ENCODE measurements at places on chromosomes 7 and 10.

GRCh38 chr7:70212281-70212680 lies 614.0 kb downstream of the AUTS2 start:
- no peak for DNase-seq

- DNase-seq, result no peak
Measured at GRCh38 chr10:37206132-37206531, 80.7 kb downstream of the ANKRD30A start.

- no peak for DNase-seq
Measured at GRCh38 chr10:112658900-112659638, 212.1 kb downstream of the VTI1A start.

DNA sequence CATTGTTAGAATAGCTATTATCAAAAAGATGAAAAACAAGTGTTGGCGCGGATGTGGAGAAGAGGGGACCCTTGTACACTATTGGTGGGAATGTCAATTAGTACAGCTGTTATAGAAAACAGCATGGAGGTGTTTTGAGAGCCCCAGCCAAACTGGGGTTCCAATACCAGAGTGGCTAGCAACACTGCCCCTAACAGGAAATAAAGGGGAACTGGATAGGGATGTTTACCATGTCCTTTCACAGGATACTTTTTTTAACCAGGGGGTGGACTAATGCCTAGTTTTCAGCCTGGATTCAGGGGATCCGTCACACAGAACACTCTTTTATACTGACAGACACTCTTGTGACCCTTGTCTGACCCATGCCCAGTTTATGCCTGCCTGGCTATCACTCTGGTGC lies 6.9 kb upstream of the GSTK1 start:
- DNase-seq, result no peak

GRCh38 chr7:115533785-115534184 lies 496.8 kb downstream of the TFEC start:
- DNase-seq, result no peak

Measured in right kidney (tissue), 9 donors.